ENCODE measurements at places on chromosomes 3 and 15. TPM values are rescaled to one million over a fixed set of nuclear protein-coding genes. Genes with fewer than 3 reads are reported as not detected.

MCF2L2 gene
- 0.88 TPM for total RNA-seq

BFSP2 gene
- total RNA-seq: not detected

GOLGA6D gene
- total RNA-seq: not detected

NME9 gene
- total RNA-seq: not detected

GRCh38 chr3:126101521-126101982, 17.6 kb upstream of the SLC41A3 start:
- no peak for DNase-seq

GRCh38 chr3:59545374-59545773, 495.5 kb upstream of the CFAP20DC start:
- no peak for DNase-seq

Data from lower leg skin (tissue), 4 donors.